ENCODE measurements at places on chromosomes 3 and 15.

- no peak for DNase-seq
Observed at GRCh38 chr3:71441217-71441924, 142.2 kb downstream of the FOXP1 start.

DNA sequence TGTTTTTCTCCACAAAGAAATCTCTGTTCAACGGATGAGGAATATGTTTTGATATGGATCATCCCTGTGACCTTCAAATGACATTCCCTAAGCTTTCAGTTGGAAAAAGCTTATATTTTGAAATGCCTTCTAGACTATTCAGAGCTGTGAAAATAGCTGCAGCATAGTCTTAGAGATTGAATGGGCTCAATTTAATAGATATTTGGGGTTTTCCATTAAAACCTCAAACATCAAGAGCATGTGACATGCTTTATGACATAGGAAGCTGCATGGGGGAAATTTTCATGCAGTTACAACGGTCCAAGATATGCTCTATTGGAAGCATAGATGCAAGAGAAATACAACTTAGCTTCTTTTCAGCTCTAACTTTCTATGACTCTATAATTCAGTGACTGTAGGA is 102.8 kb downstream of the LSAMP start:
- DNase-seq = no peak

- DNase-seq = no peak
Observed at GRCh38 chr3:78895528-78895927, 872.3 kb downstream of the ROBO1 start.

- no peak for DNase-seq
Observed at GRCh38 chr3:51100536-51100851, 284.6 kb upstream of the MANF start.

DNA sequence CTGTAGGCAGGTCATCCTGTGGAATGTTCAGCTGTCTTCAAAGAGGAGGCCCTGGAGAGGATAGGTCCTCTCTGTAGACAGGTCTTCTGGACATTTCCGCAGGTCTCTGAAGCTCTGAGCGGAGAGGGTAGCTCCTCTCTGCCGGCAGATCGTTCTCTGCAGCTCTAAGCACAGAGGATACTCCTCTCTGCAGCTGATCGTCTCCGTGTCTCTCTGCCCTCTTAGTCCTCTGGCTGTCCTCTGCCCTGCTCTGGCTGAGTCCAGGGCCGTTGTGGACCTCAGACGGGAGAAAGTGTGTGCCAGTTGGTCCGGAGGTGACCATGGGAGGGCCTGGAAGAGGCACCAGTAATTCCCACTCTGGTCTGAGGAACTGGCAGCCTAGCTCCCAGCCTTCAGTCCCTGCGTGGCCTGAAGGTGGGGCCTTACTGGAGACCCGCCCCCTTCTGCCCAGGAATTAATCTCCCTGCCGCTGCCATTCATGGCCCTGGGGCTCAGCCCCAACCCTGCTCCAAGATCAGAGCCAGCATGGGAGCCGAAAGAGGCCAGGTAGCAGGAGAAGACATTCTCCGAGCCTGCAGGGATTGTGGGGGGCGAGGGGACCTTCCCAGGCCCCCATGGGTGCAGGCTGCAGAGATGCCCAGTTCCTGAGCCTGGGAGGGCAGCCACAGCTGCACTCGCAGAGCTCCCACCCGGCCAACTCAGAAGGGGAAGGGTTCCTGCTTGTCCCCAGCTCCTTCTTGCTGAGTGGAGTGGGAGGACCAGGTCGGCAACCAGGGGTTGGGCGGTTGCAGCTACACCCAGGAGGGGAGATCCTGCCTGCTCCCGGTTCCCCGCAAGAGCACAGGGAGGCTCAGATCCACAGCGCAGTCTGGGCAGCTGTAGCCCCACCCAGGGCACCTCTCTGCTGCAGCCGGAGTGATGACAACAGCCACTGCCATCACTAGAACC is 488.7 kb downstream of the RSL24D1 start:
- no peak for DNase-seq

DNA sequence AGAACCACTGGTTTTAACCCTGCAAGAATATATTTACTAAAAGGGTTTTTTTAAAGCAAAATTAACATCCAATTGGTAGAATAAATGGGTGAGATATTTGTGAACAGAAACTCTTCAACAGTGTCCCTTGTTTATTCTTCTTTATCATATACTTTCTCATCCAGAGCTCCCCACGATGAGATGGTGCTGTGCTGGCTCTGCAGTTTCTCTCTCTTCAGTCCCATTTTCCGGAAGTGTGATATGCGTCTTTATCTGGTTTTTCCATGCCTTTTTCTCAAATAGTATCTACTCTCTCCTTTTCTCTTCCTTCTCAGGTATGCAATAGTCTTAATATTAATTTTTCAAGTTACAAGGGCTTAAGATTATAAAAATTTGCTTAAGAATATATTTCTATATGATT is 1.5 kb downstream of the EAF2 start:
- no peak for DNase-seq

- no peak for DNase-seq
Observed at GRCh38 chr3:139113993-139114375, 69.3 kb upstream of the PRR23C start.

DNA sequence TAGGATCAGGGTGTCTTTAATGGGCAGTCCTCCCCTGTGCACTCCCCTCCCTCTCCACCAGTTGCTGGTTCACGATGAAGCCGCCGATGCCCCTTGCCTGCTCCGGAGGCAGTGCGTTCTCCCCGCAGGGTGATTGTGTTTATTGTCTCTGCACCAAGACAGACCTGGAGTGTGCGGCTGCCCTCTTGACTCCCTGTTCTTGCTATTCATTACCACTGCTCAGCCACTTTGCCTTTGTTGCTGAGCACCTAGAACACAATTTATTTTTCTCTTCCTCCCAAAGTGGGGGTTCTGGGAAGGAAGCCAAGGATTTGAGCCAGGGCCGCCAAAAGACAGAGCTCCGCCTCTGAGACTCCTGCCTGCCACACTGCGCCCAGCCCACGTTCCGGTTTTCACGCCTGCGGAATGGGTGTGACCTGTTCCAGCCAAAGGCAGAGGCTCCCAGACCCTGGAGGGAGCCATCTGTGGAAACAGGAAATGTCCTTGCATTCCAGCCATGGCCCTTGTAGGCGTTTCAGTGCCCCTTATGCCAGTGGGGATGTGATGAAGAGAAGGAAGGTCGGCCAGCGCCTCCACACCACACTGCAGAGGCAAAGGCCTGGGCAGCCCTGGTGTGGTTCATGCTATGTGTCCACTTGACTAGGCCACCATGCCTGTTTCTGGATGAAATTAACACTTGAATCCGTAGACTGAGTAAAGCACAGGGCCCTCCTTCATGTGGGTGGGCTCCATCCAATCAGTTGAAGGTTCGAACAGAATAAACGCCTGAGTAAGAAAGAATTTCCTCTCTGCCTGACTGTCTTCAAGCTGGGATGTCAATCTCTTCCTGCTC is 85.8 kb downstream of the HMG20A start:
- no peak for DNase-seq

DNA sequence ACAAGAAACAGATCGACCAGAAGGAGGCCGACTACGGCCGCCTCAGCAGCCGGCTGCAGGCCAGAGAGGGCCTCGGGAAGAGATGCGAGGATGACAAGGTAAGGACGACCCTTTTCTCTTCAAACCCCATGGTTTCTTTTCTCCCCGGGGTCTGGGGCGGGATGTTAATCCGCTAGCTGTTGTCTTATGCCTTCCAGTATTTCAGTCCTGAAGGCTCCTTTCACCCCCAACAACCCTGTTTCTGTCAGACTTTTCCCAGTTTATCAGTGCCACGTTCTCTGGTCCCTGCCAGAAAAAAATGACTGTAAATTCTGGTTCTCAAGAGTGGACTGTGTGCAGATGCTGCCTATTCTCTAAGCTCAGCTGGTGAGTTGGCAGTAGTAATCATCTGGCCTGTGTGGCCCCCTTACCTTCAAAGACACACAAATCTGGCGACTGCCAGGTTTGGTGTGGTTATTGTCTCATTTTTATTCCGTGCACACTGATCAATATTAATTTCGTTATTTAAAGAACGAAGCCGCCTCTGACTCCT is 806 bp downstream of the GOLM2 start:
- DNase-seq = no peak

DNA sequence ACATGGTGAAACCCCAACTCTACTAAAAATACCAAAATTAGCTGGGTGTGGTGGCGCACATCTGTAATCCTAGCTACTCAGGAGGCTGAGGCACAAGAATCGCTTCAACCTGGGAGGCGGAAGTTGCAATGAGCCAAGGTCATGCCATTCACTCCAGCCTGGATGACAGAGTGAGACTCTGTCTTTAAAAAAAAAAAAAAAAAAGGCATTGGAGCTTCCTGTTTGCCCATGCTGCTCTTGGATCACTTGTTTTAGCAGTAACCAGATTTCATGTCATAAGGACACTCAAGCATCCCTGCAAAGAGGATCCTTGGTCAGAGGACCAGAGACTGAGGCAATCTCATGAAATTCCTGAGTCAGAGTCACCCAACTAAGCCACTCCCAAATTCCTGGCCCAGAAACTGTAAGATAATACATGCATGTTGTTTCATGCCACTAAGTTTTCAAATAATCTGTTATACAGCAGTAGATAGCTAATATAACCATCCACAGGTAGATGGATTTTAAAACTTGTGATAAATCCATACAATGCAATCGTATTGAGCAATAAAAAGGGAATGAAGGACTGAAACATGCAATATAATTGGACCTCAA is 82.0 kb upstream of the XXYLT1 start:
- DNase-seq = peak; percentile 31

DNA sequence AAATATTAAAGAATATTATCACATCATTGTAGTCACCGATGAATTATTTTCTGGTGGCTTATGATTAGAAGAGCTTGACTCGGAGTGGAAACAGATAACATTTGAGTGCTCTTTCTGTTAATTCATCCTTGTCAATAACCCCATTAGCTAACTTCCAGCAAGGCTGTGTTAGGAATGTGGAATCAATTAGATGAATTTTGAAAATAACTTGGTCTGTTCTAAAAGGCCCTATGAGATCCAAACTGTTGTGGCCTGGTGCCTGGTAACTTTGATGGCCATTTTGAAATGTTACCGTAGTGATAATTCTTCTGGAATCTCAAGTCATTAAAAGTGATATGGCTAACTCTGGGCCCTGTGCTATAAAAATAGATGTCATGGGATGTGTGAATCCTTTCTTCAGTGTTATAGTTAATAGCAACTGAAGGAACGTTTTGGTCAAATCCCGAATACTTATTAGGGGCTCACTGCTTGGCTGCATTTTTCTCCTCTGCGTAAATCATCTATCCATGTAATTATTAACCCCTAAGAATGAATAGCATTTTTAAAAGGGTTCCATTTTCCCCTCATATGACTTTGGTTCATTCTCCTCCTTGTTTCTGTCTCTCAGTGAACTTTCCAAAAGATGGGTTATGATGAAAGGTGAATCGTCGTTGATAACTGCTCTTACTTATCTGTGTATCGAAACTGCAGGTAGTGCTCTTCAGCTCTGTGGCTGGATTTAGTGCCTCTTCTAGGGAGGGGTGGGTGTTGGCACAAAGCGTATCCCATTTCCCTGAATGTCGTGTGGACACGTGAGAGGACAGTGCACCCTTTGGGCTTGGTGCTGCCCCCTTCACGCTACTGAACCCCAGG is 82.7 kb downstream of the IGF1R start:
- DNase-seq = no peak

DNA sequence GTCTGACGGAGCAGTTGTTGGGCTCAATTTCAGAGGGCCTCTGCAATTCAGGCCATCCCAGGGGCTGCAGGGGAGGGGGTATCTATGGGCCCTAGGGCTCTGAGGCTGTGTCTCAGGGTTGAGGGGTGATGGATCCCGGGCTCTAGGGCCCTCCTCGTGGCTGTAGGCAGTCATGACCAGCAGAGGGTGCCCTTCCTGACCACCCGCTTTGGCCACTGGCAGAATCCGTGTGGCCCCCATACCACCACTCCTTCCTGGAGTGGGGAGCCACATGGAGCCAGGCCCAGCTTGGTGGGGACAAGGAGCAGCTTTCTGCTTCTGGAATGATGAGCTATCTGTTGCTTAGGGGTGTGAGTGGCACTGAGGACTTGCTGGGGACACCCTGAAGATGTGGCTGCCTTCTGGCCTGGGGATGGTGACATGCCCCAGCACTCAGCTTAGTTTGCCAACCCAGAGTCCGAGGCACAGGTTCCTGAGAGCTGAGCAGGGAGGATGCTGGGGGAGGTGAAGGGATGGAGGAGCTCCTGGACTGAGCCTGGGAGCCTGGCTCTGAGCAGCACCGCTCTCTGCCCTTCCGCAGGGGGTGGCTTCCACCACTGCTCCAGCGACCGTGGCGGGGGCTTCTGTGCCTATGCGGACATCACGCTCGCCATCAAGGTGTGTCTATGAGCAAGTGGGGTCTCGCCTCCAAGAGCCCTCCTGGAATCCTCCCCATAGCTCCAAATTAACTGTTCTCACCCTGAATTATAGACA is 20.2 kb downstream of the HDAC11 start:
- DNase-seq = no peak

DNA sequence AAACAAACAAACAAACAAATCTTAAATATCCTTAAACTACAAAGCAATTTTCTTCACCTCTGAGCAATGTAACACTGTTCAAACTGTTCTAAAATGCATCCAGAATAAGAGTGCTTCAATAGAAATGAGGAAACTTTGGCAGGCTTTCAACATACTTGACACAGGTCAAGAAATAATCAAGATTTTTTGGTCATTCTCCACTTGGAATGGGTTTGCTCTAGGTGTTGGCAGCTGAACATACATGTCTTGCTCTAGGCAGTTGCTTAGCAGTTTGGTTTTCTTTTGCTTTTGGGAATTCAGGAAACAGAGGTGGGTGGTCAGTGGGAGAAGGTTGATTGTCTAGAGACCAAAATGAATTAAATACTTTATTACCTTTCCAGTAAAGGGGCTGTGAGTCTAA is 1.4 kb upstream of the LRRC3B start:
- no peak for DNase-seq

DNA sequence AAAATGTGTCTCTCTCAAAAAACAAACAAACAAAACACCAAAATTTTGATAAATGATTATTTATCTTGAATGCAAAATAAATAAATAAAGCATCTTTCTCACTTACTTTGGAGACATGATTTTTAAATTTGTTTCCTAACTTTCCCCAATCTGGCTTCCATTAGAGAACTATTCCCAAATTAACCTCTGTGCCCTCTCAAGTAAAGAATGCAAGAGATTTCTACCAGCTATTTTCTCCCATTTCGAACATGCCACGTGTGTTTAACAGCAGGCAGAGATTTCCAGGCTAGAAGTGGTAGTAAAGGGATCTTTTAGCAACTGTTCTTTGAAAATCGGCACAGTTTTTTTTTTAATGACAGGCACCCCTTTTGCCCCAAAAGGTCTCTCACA is 269.1 kb downstream of the SHQ1 start:
- DNase-seq = no peak

DNA sequence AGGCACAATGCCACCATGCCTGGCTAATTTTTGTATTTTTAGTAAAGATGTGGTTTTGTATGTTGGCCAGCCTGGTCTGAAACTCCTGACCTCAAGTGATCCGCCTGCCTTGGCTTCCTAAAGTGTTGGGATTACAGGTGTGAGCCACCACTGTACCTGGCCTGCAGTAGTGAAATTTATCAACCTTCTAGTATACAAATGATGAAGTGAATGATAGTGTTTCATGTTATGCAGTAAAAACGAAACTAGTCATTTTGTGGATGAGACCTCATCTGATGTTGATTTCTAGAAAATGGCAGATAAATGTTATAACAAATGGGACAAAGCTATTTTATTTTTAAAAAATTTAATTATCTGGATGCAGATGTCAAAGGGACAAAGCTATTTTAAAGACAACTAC is 32.9 kb downstream of the NXPE3 start:
- no peak for DNase-seq

- no peak for DNase-seq
Observed at GRCh38 chr3:111618945-111619344, 23.8 kb upstream of the ZBED2 start.

Measured in kidney epithelial cell (primary cell).